ENCODE measurements at places on chromosomes 13 and 19. TPM values are rescaled to one million over a fixed set of nuclear protein-coding genes. Genes with fewer than 3 reads are reported as not detected.

GRCh38 chr19:4374498-4375163, 25.7 kb downstream of the SH3GL1 start:
- no peak overlapping the region for H3K4me3 ChIP-seq
- no peaks in the 10 kb centered on the region for H3K27me3 ChIP-seq
- peak overlapping the region; percentile 84 for H3K27ac ChIP-seq
- no peak for DNase-seq
- H3K4me1 ChIP-seq = peaks cover 100% of the 10 kb centered on the region
- H3K36me3 ChIP-seq = peaks cover 47% of the 10 kb centered on the region

GRCh38 chr13:88866195-88866594, 1195.0 kb downstream of the SLITRK5 start:
- H3K4me3 ChIP-seq = no peak overlapping the region
- no peaks in the 10 kb centered on the region for H3K4me1 ChIP-seq
- H3K27me3 ChIP-seq = no peaks in the 10 kb centered on the region

TRPC4 gene
- total RNA-seq = 0.13 TPM

GRCh38 chr19:39951686-39952085, 17.3 kb upstream of the FCGBP start:
- peaks cover 18% of the 10 kb centered on the region for H3K4me1 ChIP-seq
- H3K36me3 ChIP-seq = no peaks in the 10 kb centered on the region
- no peak overlapping the region for H3K4me3 ChIP-seq
- no peaks in the 10 kb centered on the region for H3K27me3 ChIP-seq

GRCh38 chr19:57935731-57936130, 529 bp upstream of the ZNF418 start:
- peak overlapping the region; percentile 82 for H3K4me3 ChIP-seq
- no peaks in the 10 kb centered on the region for H3K27me3 ChIP-seq
- peaks cover 3% of the 10 kb centered on the region for H3K4me1 ChIP-seq
- H3K36me3 ChIP-seq = peaks cover 20% of the 10 kb centered on the region
- no peak overlapping the region for H3K27ac ChIP-seq

- no peaks in the 10 kb centered on the region for H3K4me1 ChIP-seq
- no peaks in the 10 kb centered on the region for H3K27me3 ChIP-seq
- H3K36me3 ChIP-seq = peaks cover 100% of the 10 kb centered on the region
- no peak overlapping the region for H3K27ac ChIP-seq
Observed at GRCh38 chr19:36939153-36939552, 23.0 kb downstream of the ZNF568 start.

DNA sequence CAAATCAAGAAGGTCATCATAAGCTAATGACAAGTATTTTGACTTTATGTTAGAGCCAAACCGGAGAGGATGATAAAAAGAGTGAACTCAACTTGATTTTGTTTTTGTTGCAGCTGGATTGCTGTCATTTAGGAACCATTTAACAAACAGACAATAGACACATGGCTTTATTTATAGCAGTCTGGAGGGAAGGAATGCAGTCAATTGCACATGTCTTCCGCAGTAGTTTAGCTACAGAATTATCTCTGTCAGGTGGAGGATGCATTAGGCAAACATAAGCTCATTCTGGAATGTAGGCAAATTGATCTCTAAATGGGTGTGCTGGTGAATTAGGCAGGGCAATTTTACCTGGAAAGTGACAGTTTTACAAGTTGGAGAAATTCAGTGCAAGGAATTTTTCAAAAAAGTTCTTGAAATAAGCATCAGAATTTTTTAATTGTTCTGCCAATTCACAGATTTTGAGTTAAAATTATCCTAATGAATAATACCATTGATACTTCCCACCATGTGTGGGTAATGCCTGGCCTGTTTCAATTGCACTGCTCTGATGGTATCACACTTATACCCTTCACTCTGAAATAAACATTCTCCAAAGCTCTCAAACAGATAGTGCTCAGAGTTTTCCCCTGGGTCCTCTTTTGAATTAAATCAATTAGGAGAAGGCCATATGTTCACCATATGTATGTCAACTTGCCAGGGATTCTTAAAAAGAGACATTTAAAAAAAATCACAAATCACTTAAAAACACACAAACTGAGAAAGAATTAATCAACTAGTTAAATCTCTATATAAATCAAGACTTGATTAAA, 318.3 kb downstream of the NDFIP2 start:
- no peak overlapping the region for H3K27ac ChIP-seq

- peaks cover 21% of the 10 kb centered on the region for H3K36me3 ChIP-seq
- peaks cover 66% of the 10 kb centered on the region for H3K4me1 ChIP-seq
- peak overlapping the region; percentile 76 for H3K27ac ChIP-seq
Observed at GRCh38 chr13:99303863-99304521, 3.2 kb downstream of the GPR183 start.
